Thoracic aorta endothelial cell (primary cell): ENCODE measurements at places on chromosomes 11 and 22. TPM values are rescaled to one million over a fixed set of nuclear protein-coding genes. Genes with fewer than 3 reads are reported as not detected.

The GPR83 gene
- not detected in 2 replicates for total RNA-seq

The NRIP3 gene
- total RNA-seq = 16.9 and 20.0 TPM in 2 replicates

The DENND6B gene
- 1.1 and 1.7 TPM in 2 replicates for total RNA-seq

The CSF2RB gene
- 13.4 and 15.7 TPM in 2 replicates for total RNA-seq

The MYOD1 gene
- not detected in 2 replicates for total RNA-seq

The HTR3A gene
- total RNA-seq = not detected in 2 replicates
